Right atrium auricular region (tissue), 2 donors: ENCODE measurements at places on chromosomes 1 and 21. TPM values are rescaled to one million over a fixed set of nuclear protein-coding genes. Genes with fewer than 3 reads are reported as not detected.

DNA sequence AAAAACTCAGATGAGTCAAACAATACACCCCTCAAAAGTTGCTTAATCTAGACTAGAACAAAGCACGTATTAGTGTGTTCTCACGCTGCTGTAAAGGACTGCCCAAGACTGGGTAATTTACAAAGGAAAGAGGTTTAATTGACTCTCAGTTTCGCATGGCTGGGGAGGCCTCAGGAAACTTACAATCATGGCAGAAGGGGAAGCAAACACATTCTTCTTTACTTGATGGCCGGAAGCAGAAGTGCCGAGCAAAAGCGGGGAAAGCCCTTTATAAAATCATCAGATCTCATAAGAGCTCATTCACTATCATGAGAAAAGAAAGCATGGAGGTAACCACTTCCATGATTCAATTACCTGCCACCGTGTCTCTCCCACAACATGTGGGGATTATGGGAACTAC, 10.1 kb downstream of the JAM2 start:
- DNase-seq, result no peak

GRCh38 chr1:179025125-179025974, at the start of gene FAM20B:
Gene FAM20B, plus strand, starts transcription at chr1:179025894. Its CDS starts 17,954 bp downstream, at chr1:179043848.
- peak; percentile 94 for DNase-seq

DNA sequence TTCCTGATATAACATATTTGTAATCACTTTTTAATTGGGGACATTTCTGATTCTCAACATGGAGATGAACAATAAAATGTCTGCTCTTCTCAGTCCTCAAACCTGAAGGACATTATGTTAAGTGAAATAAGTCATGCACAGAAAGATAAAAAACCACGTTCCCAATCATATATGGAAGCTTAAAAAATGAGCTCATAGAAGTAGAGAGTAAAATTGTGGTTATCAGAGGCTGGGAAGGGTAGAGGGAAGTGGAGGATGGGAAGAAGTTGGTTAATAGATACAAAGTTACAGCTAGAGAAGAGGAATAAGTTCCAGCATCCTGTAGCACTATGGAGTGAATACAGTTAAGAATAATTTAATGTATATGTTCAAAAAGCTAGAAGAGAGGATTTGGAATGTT, 1.5 kb upstream of the CD48 start:
- DNase-seq, result no peak

DNA sequence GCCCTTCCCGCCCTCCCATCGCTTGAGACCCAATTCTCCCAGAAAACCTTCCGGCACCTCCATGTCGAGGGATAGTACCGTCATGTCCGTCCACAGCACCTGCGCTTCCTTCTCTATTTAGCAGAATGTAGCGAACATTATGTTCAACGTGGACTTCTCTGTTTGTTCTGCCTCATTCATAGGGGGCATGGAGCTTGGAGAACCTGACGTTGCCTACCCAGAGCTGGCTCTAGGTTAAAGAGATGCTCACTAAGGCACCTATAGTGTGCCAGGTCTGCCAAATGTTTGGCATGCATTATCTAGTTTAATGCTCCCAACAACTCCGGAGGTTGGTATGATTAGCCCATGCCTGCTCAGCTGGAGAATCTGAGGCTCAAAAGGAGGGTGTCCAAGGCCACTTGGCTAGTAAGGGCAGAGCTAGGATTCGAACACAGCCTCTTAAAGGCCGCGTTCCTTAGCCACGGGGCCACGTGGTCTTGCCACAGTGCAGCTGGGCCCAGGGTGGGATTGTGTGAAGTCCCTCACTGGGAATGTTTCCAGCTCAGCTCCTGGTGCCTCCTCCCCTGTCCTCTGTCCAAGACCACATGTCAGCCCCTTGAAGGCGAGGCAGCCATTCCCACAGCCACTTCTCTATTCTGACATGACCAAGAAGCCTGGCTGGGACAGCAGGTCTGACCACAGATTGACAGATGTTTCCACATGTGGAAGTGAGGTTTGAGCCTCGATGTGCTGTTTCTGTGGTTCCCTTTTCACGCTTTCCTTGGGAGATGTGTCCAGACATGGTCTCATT, 57.8 kb downstream of the RUNX3 start:
- no peak for DNase-seq

DNA sequence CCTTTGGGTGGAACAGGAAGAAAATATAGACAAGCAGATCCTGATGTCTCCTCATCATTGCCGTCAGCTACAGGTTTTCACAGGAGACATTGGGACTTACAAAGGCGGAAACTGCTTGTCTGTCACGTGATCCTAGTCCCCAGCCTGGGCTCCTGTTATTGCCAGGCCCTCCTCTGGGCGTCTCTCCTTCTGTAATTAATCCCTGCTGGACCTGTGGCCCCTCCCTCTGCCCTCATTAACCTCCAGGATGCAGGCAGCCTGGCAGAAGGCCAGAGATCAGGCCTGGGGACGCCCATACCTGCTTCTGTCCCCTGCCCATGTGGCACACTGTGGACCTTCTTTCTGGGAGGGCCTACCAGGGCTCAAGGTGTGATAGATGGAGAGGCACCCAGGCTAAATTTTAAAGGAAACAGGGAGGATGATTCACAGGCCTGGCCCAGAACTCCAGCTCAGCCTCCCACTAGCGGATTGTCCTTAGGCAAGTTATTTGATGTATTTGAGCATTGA, 2.4 kb downstream of the S100A5 start:
- DNase-seq, result no peak

- DNase-seq, result no peak
Measured at GRCh38 chr1:173666646-173667045, 3.0 kb downstream of the ANKRD45 start.

DNA sequence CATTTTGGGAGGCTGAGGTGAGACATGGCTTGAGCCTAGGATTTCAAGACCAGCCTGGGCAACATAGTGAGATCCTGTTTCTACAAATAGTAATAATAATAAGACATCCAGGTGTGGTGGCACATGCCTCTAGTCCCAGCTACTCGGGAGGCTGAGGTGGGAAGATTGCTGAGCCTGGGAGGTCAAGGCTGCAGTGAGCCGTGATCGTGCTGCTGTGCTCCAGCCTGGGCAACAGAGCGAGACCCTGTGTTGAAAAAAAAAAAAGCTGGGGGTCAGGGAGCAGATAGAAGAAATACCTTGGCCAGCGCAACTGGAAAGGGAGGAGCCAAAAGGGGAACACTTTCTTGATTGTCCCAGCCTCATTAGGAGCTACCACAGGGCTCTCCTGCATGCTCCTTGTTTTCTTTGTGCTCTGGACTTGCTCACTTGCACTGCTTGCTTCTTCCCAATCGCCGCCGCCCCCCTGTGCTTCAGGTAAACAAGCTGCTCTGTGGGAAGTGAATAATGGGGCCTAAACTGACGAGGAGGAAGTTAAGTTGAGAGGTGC, 31.1 kb downstream of the PBX1 start:
- no peak for DNase-seq

DNA sequence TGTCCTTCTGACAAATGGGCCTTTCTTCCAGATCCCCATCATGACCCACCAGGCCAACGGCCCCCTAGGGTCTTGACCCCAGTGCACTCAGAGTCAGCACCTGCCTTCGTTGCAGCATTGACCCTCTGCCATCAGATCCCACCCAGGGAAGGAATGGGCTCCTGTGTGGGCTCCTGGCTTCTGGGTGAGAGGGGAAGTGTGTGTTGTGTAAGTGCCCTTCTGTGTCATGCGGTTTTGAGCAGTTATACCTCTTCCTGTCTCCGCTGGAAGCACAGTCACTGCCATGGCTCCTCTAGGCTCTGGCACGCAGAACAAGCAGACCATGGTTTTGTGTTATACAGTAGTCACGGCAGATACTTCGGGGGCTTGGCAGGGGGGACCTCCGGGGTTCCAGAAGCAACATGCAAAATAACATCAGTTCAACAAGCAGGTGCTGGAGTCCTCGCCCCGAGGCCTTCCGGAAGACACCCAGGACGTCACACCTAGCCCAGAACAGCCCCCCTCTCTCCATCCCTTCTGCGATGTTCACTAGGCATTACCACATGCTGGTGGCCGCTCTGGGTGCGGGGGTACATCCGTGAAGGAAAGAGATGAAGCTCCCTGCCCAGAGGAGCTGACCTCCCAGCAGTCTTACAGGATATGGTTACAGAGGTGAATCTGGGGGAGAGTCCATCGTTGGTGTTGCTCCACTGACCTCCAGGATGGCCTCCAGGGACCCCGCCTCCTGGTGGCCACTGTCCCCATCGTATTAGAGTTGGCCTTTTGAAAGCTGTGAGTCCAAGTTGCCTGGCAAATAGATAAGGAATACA, 17.4 kb upstream of the KCNAB2 start:
- DNase-seq, result peak; percentile 65

GRCh38 chr1:68917456-68917855, 420.6 kb upstream of the DEPDC1 start:
- no peak for DNase-seq

DNA sequence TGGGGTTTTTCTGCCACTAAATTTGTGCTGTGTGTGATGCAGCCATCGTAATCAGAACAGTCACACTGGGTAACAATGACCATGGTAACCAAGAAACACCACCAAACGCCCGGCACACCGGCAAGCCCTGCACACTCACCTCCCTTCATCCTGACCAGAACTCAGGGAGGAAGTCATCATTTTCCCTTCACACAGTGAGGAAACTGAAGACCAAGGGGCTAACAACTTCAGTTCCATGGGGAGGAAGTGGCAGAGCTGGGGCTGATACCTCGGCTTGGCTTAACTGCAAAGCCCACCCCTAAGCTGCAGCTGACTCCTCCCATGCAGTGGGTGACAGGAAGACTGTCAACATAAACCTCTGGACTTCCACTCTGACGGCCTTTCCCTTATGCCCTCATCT, 69.3 kb upstream of the BCAR3 start:
- no peak for DNase-seq

DNA sequence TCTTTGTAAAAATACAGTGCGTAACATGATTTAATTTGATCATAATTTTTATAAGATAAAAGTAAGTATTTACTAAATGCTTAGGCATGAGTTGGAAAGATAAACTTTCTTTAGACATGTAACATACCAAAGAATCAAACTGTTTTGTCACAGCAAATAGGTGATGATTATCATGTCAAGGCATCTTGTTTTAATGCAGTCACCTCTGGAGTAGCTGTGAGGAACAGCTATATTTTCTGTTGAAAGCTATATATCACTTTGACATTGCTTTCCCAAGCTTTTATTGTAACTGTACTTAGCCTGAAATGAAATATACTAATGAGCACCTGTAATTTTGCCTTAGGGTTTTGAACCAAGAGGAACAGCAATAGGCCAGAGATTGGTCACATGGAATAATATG, 151.9 kb downstream of the TLR5 start:
- DNase-seq, result no peak

DNA sequence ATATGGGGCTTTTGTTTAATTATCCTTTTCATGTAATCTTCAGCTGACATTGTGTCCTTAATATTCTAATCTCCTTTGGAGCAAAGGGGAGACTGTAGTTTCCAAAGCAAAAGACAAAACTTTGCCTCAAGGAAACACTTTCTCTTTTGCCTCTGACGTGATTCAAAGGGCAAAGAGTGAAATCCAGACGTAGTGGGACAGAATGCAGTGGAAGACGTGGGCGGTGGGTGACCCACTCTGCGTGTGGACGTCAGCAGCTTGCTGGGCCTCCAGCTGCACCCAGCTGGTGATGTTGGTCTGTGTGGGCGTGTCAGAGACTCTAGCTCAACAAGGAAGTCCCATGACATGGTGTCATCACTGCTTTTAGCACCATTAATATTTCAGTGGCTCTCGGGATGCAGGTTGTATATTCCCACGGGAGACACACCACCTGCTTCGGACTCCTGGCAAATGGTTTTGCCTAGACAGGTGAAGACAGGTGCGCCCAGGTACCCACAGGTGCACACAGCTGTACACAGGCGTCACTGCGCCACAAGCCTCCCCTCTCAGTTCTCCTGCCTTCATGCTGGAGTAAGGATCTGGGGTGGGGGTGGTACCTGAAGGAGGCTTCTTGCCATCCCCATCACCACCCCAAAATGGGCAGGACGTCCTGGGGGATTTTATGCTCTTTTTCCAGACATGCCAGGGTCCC, 292.1 kb upstream of the VAMP3 start:
- DNase-seq, result peak; percentile 83

DNA sequence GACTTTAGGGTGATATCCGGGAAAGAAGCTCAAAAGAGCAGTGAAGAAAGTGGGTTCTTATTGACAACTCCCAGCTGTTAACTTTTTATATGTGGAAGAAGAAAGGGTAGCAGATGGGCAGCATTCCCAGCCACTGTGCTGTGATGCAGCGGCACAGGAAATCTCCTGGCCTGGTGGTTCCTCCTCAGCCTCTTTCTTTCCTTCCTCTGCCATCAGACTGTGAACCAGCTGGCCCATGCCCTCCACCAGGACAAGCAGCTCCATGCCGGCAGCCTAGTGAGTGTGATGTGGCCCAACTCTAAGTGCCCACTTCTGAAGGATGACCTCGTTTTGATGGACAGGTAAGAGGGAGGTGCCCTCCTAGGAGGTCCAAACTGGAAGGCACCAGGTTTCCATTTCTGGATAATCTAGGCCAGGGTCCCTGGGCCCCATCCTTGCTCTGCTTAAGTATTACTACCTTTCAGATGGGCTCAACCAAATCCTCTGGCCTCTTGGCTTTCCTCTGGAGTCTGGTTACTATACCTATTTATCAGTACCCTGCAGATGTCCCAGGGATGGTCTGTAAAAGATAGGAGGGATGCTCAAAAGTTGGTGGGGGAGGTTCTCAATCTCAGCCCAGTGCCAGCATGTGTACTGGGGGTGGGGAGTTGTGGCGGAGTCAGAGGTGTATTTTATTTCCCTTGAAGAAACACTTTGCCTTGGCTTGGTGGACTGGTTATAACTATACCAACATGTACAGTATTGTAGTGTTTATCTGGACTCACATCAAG, 17.0 kb downstream of the MFN2 start:
- no peak for DNase-seq

GRCh38 chr1:32627596-32628162, 22.7 kb downstream of the ZBTB8OS start:
- no peak for DNase-seq

- no peak for DNase-seq
Measured at GRCh38 chr1:235874261-235874660, 7.6 kb upstream of the LYST start.

Gene P3H1
- total RNA-seq, result 15.6 TPM

Gene HHIPL2
- total RNA-seq, result not detected

Gene PCNX2
- 9.0 TPM for total RNA-seq

Gene SH2D5
- total RNA-seq, result 0.63 TPM

Gene PTPN14
- 27.2 TPM for total RNA-seq

Gene ALDH4A1
- total RNA-seq, result 22.6 TPM

Gene EXTL1
- total RNA-seq, result 0.79 TPM

Gene CSF3R
- total RNA-seq, result 3.4 TPM

Gene EPS15
- total RNA-seq, result 50.0 TPM
